NCI-H524 treated with DMSO at 0.1 percent for 48 hours (cell line): ENCODE measurements at places on chromosomes 12 and 14.

- no peak for DNase-seq
Measured at GRCh38 chr12:77594366-77594765, 236.3 kb upstream of the NAV3 start.

GRCh38 chr12:70741256-70741655 lies 104.0 kb upstream of the PTPRB start:
- DNase-seq = no peak

GRCh38 chr12:50695961-50696360 lies 67.9 kb upstream of the ATF1 start:
- no peak for DNase-seq

GRCh38 chr14:67919259-67920032 lies 99.9 kb downstream of the RAD51B start:
- no peak for DNase-seq

- DNase-seq = no peak
Measured at GRCh38 chr12:106865683-106866082, 90.0 kb upstream of the TMEM263 start.

DNA sequence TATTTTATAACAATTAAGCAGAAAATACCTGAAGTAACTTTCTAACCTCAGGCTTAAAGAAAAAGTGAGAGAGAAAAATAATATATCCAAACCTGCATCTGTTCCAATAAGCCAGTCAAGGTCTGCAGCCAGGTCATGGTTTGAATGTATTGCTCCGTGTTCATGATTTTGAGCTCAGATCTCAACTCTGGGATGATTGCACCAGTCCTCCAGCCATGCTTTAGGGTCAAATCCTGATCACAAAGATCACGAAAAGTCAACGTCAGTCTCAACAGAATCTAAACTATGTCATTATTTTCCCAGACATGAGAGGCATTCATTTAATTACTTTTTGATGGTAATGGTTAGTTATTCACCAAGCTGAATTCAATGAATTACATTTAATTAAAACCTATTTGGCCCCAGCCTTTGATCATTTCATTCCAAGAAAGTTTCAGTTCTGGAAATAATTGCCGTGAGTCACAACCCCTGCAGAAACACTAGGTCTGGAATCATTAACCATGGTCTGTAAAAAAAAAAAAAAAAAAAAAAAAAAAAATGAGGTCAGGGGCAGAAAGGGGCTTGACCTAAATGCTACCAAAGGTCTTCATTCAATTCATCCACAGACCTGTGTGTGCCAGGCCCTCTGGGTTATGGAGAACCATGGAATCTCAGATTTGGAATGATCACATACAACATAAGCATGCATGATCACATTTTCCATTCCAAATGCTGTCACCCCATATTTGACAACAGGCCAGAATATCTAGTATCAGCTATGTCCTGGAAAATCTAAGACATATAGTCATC lies 55.6 kb downstream of the NT5DC3 start:
- DNase-seq = no peak
